ENCODE measurements at places on chromosomes 12 and 14.
A peak's percentile ranks its signal among the peaks of the same experiment; 100 is the strongest.

DNA sequence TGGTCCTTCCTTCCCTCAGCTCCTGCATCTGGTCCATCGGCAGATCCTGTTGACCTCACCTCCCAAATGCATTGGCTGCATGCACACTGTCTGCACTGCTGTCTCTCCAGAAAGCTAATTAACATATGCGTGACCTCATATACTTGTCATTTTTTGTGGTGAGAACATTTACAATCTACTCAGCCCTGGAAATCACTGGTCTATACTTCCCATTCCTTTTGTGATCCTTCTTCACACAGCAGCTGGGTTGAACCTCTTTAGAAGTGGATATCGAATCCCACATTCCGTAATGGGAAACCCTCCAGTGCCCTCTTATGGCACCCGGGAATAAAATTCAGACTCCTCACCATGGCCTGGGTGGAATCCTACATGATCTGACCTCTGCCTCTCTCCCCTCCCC lies 45.0 kb downstream of the SMOC1 start:
- no peak for DNase-seq

GRCh38 chr14:75428230-75429104 lies 645 bp downstream of the JDP2 start:
- DNase-seq = no peak

DNA sequence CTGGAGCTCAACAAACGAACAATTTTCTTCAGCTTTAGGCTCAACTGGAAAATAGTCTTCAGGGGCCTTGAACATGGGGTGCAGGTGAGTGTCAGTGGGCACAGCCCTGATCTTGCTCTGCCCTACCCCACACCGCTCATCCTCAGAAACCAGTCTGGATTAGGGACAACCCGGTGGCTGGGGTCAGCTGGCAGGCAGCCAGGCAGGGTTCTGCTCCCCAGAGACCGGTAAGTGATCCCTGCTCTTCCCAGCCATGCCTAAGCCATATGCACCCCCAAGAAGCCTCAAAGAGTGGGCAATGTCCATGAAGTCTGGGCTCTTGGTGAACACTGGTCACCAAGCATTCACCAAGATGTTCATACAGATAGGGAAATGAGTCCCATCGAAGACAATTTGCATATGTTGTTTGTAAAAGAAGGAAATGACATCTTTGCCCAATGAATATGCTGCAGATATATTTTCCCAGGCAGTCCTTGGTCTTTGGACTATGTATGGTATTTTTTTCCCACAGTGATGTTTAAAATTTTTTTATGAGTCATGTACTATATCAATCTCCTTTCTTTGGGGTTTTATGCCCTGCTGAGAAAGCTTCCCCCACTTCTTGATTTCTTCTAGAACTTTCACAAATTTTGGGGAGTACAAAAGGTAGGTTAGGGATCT lies 63.9 kb upstream of the VASH1 start:
- no peak for DNase-seq

DNA sequence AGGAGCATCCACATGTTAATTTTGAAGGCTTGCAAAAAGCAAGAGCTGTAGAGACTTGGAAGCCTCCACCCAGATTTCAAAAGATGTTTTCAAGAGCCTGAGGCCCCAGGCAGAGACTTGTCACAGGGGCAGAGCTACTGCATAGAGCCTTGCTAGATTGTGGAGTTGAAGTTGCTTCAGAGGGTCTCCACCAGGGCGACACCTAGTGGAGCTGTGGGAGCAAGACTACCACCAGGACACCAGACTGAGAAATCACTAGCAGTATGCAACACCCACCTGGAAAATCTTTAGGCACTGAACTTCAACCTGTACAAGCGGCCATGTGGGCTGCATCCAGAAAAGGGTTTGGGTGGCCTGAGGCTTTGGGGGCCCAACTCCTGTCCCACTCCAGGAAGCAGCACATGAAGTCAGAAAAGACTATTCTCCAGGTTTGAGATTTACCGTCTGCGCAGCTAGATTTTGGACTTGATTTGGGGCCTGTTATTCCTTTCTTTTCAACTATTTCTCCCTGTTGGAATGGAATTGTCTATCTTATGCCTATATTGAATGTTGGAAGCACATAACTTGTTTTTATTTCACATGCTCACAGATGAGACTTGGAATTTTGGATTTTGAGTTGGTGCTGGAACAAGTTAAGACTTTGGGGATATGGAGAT lies 508.6 kb downstream of the FLRT2 start:
- DNase-seq = no peak

DNA sequence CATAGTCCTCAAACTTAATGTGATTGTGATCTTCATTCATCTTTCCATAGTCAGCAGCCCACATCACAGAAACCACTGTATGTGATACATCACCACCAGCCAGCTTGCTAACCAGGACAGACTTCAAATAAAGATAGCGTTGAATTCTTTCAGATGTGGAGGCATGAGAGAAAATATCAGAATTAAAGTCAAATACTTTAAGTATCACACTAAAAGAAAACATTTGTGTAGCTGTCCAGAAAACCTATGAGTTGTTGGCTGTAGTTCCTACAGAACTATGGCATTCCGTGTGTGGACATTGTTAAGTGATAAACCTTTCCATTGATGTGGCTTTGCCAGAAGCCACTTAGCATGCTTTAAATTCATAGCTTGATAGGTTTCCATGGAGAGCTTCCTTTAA lies 105.1 kb downstream of the LLPH start:
- no peak for DNase-seq

DNA sequence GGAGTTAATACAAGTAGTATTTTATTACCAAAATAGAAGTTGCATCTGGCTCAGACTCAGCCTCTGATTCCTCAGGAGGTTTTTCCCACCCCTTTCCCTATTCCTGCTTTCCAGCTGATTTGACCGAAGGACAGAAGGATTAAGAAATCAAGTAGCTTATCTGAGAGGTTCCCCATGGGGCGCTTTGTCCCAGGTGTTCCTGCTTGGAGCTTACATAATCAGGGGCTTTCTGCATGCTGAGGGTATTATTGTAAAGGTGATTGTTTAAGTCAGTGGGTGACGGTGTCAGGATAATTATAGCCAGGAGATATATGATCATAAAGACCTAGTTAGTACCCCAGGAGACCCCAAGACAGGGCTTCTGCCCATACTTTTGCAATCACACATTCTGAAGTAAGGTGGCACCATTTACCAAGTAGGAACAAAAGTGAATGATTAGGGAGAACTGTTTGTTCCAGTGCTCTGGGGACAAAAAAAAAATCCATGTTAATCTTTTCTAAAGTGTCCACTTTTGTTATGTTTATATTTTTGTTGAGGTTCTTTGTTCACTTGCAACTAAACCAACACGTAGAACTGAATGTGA lies 921.3 kb downstream of the NRXN3 start:
- DNase-seq = peak; percentile 45

DNA sequence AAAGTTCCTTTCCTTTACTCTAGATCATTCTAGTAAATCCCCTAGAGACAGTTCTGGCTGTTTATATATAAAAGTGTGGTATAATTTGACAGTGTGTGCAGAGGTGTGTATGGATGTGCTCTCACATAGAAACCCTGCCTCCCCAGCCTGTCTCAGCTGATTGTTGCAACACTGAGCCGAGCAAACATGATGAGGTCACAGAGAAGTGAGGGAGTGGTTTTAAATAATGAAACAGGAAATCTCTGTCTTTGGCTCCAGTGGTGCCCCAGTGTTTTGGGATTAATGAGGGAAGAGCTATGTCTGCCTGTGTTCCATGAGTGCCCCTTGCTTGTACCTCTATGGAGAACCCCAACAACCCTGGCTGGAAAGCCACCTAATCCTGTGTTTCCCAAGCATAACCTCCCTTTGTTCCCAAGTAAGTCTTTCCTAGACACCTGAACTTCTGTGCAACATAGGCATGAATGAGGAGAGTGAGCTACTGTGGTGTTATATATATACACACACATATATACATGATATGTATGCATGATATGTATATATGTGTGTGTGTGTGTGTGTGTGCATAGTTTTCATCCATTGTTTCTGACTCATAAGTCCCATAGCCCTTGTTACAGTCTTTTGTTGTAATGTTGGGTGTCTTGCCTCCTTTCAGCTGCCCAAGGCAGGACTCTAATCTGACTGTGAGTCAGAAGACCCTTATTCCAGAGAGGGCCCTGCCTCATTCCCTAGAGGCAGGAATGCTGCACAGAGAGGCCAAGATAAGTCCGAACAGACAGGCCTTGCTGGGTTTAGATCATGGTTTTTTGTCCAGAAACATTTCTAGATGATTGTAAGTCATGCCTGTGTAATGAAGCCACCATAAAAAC lies 18.0 kb downstream of the TRAF3 start:
- DNase-seq = no peak

GRCh38 chr12:18824287-18824686 lies 86.4 kb downstream of the CAPZA3 start:
- no peak for DNase-seq

GRCh38 chr12:112924986-112925385 lies 13.3 kb upstream of the OAS3 start:
- no peak for DNase-seq

Data from NCI-H446 (cell line).